Right renal cortex interstitium (tissue), 3 donors: ENCODE measurements at places on chromosomes 13 and 19. TPM values are rescaled to one million over a fixed set of nuclear protein-coding genes. Genes with fewer than 3 reads are reported as not detected.

Gene ZNF419
- 19.6 TPM for polyA plus RNA-seq

Gene U2AF1L4
- 20.9 TPM for polyA plus RNA-seq

Gene S1PR2
- polyA plus RNA-seq: 10.2 TPM

Gene NDUFA11
- 123 TPM for polyA plus RNA-seq

DNA sequence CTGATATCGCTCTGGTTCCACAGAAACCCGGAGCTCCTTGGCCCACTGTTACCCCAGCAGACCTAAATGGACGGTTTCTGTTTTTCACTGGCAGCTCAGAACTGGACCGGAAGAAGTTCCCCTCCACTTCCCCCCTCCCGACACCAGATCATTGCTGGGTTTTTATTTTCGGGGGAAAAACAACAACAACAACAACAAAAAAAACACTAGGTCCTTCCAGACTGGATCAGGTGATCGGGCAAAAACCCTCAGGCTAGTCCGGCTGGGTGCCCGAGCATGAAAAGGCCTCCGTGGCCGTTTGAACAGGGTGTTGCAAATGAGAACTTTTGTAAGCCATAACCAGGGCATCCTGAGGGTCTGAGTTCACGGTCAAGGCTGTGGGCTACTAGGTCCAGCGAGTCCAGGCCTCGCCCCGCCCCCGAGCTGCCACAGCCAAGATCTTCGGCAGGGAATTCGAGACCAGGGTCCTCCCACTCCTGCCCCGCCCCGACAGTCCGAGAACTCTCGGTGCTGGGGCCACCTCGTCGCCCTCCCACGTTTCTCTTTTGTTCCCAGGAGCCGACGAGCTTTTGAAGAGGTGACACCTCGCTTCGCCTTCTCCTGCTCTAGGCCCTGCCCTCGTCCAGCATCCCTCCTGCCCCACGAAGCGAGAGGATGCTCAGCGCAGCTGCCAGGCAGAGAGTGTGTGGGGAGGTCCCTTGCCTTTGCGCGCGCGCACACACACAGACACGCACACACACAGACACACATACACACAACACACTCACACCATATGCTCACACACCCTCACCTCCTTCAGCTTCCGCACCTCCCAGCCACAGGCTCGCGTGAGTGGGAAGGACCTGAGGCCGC lies 8.8 kb downstream of the ZIC2 start:
- no peak for DNase-seq

GRCh38 chr19:47794526-47794925 lies 9.8 kb downstream of the TPRX1 start:
- DNase-seq: no peak

DNA sequence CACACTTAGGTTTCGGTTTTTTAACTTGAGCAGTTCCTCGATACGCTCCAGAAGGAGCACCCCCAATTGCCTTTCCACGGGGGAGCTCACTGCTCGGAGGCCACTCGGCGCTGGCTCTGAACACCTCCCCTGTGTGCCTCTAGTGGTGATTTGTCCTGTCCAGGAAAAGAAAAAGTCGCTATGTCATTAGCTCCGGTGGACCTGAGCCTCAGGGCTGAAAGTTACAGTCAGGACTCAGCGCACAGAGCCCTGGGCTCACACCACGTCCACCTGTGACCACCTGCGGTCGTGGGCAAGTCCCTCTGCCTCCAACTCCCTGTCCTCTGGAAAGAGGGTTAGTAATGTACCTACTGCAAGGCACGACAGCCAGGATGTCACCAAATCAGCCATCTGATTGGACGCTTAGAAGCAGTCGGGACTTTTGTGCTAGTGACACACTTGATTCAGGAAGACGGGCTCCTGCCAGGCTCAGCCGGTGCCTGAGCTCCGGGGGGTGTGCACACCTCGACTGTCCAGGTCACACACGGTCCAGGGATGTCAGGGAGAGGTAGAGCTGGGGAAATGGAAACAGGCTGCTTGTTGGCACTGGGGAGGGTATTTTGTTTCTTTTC lies 3.9 kb upstream of the TMPRSS9 start:
- DNase-seq: no peak

DNA sequence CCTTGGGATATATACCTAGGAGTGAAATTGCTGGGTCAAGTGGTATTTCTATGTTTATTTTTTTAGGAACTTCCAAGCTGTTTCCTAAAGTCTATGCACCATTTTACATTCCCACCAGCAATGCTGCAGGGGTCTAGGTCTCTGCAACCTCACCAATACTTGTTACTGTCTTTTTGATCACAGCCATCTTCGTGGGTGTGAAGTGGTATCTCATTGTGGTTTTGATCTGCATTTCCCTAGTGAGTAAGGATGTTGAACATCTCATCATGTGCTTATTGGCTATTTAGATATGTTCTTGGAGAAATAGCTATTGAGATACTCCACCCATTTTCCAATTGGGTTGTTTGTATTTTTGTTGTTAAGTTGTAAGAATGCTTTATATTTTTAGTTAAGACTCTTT lies 2.7 kb downstream of the OR10H2 start:
- no peak for DNase-seq

DNA sequence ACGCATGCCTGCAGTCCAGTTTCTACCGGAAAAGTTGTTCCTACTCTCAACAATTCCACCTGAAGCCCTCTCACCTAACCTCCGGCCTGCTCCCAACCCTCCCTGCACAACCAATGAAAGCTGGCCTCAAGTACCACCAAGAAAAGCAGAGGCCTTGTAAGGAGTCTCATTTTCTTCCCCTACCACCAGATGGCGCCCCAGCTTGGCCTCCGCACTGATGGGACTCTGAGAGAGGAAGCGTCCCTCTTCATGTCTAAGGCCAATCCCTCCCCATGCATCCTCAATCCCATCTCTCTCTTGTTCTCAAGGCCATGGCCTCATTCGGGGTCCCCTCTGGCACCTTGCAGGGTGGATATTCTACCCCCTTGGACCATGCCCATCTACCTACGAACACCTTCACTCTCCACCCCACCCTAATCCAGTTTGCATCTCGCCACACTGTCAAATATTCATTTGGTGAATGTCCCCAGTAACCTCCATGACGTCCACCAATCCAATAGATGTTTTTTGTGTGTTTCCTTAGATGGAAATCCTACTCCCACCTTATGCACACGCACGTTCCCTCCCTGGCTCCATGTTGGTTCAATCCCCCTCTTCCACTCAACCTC lies 412.8 kb downstream of the ZNF536 start:
- no peak for DNase-seq

GRCh38 chr13:28449826-28450773 lies 44.8 kb downstream of the FLT1 start:
- no peak for DNase-seq

DNA sequence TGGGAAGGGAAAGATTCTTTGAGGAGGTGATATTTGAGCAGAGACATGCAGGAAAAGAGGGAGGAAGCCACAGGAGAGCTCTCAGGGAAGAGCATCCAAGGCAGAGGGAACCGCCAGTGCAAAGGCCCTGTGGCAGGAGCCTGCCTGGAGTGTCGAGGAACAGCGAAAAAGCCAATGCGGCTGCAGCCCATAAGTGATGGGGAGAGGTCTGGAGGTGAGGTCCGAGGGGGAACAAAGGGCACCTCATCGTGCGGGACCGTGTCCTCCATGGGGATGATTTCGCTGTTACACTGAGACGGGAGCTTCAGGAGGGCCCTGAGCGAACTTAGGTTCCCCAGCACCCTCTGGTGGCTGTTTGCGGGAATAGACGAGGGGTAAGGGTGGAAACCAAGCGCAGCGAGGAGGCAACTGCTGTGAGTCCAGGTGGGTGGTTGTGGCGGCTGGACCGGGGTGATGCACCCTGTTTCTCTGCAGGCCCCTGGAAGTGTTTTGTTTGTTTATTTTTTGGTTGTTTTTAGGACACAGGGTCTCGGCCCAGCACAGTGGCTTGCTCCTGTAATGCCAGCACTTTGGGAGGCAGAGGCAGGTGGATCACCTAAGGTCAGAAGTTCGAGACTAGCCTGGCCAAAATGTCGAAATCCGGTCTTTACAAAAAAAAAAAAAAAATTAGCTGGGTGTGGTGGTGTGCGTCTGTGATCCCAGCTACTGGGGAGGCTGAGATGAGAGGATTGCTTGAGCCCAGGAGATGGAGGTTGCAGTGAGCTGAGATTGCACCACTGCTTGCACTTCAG lies 5.9 kb upstream of the EHD2 start:
- no peak for DNase-seq

DNA sequence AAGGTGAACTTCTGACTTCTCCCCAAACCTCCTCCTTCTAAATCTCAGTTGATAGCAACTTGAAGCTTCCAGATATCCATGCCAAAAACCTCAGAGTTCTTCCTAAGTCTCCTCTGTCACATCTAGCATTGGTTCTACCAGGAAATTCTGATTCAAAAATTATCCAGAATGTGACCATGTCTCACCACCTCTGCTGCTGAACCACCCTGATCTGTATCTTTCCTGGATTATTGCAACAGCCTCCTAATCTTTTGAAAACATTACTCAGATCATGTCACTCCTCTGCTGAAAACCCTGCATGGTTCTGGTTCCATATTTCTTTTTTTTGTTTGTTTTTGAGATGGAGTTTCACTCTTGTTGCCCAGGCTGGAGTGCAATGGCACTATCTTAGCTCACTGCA lies 78.7 kb upstream of the TNFSF11 start:
- no peak for DNase-seq

DNA sequence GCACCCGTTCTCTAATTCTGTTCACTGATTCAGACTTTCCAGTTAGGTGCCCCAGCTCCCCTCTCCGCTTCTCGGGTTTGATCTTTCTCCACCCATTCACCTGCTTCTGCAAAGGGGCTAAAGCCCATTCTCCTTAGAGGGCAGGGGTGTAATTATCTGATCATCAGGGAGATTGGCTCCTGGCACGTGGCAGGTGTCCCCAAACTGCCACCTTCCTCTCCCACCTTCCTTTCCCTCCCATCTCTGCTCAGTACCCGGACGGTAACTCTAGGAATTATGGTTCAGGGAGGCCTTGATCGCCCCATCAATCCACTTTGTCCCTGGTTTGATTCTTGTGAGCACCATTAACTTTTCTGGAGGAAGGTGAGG lies 212 bp downstream of the FFAR1 start:
- no peak for DNase-seq

- no peak for DNase-seq
Measured at GRCh38 chr13:113654591-113655345, 3.2 kb downstream of the ATP4B start.

DNA sequence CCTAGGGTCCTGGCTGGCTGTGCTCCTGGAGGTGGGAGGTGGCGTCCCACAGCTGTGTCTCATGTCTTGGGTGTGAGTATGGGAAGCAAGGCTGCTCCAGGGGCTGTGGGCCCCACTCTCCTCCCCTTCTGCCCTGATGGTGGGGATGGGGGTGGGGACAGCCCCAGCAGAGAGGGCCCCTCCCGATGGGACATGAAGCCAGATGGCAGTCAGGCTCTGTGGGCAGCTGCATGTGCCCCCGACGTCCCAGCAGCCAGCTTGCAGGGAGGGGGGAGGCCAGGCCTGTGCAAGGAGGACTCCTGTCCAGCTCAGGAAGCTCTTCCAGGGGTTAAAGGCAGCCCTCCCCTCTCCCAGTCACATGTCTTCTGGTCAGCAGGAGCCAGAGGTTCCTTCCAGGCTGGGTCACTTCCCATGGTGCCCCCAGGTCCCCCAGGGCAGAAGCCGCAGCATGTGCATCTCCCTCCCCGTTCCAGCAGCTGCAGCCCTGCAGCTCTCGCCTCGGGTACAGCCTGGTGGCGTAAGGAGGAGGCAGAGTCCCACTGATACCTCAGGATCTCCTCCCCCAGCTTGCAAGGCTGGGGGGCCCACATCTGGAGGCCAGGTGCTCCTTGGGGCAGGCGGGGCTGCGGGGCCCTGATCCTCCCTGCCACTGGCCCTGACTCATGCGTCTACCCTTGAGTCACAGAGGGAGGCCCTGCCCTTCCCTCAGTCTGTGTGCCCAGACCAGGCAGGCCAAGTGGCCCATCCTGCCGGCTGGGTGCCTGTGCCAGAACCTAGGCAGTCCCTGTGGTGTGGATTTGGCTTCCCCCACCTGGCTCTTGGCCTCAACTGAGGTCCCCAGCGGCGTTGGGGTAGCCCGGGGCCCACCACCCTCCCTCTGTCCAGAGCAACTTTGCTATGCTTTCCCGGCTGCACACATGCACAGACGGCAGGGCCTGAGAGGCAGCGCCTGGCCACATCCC lies 13.0 kb downstream of the YIPF2 start:
- no peak for DNase-seq

GRCh38 chr19:32688311-32688710 lies 3.3 kb upstream of the NUDT19 start:
- no peak for DNase-seq

DNA sequence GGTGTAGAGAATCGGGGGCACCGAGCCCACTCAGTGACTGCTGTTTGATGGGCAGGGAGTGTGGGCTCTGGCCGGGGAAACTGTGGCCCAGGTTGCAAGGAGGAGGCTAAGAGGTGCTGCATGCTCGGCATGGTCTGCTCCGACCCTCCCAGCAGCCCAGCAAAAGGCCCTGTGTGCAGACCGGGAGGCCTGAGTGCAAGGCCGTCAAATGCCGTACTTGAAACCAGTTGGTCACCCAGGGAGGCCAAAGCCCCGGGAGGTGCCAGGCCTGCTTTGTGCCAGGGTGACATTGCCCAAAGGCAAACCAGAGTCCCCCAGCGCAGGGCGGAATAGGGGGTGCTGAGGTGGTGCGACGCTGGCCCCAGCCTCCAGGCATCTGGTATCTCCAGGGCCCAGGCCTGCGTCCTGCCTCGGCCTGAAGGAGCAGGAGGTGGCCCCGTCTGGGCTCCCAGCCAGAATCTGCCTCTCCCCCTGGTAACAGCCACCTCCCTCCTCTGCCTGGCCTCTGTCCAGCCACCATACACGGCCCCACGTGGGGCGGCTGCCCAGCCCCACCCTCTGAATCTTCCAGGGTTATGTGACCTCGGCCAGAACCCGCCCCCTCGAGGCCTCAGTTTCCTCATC lies 4.0 kb downstream of the PIK3R2 start:
- no peak for DNase-seq

GRCh38 chr19:39676004-39676403 lies 20.3 kb downstream of the LGALS16 start:
- DNase-seq: no peak
